Stimulated activated CD4-positive, alpha-beta T cell treated with anti-CD3 and anti-CD28 coated beads, TNF-alpha, amount 100 ng/mL, for 1 hour (primary cell): ENCODE measurements at places on chromosomes 4 and X.

- DNase-seq, result no peak
These were observed 124.1 kb upstream of the DDX3X start for GRCh38 chrX:41209853-41210252.

DNA sequence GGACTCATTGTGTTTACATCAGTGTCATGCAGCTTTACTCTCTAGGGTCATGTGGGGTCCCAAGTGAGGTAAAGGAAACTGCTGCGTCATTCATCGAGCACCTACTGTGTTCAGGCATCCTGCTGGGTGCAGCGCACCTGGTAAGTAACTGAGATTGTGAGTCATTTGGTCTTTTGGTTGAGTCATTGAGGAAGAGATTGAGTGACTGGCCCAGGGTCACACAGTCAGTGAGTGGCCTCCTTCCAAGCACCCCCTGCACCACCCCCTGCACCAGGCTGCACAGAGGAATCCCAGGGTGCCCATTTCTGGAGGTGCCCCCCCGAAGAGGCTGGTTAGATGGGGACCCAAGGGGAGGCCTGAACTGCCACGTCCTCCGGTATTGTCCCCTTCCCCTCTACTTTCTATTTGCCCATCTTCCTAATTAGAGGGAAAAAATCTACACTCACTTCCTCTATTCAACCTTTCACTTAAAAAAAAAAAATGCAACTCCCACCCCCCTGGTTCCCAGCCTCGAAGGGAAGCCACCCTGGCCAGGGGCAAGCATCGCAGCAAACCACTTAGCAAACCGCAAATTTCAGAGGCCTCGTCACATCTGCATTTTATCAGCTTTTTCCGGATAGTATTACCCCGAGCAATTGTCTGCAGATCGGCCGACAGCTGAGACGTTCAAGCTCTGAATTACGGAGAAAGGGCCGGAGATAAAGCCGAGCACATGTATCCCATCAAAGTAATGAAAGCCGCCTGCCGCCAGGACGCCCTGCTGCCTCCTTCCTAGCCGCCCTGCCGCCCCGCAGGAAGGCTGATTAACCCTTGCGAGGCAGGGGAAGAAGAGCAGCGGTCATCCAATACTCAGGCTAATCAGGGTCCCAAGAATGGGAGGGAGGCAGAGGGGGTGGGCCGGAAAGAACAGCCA, 96.3 kb upstream of the MSX1 start:
- no peak for DNase-seq

- no peak for DNase-seq
These were observed 935.4 kb upstream of the TENM3 start for GRCh38 chr4:181307824-181308223.

GRCh38 chrX:117038918-117039440, 576.2 kb upstream of the CT83 start:
- no peak for DNase-seq

GRCh38 chrX:148659481-148659880, 159.1 kb downstream of the AFF2 start:
- no peak for DNase-seq

DNA sequence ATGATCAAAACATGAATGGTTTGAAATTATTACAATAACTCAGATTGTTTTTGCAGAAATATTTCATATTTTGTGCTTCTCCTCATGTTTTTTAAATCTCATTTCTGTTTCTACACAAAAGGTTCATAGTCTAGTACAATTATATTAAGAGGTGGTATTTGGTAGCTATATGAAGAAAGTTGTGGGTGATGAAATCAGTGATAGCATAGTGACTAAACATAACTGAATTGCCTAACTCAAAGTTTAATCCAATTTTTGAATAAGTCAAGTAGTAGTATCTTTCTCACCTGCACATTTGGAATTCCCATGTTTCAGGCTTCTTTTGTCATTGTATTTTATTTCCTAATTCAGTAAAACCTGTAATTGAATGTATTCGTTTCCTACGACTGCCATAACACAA, 648.7 kb downstream of the GRID2 start:
- no peak for DNase-seq

DNA sequence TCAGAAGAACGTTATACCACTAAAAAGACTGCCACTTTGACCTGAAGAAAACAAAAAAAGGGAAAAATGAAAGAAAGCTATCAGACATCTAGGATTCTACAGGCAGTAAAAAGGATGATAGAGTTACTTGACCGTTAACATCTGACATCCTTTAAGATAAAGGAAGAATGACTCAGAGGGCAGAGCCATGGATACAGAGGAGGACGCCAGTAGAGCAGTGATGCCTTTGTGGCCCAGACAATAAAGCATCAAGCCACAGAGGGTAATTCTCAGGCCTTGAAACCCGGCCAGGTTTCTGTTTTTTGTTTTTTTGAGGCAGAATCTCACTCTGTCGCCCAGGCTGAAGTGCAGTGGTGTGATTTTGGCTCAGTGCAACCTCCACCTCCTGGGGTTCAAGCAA, 9.5 kb upstream of the BEX1 start:
- no peak for DNase-seq

DNA sequence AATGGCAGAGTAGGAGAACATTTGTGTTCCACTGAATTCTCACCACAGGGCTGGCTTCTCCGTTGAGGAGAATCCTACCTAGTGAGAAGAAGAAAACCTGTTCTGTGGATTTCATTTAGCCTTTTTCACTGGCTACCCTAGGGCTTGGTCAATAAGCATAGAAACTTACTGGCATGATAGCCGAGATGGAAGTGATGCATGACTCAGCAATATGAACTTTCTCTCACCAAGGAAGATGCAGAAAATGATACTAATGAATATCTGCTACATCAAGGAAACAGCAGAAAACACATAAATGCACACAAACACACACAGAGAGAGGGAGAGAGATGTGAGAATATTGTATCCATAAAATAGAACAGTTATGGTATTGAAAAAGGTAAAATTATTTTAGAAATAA, 216.3 kb downstream of the HHIP start:
- no peak for DNase-seq

GRCh38 chrX:135431886-135432285, 10.1 kb downstream of the SMIM10L2A start:
- no peak for DNase-seq

DNA sequence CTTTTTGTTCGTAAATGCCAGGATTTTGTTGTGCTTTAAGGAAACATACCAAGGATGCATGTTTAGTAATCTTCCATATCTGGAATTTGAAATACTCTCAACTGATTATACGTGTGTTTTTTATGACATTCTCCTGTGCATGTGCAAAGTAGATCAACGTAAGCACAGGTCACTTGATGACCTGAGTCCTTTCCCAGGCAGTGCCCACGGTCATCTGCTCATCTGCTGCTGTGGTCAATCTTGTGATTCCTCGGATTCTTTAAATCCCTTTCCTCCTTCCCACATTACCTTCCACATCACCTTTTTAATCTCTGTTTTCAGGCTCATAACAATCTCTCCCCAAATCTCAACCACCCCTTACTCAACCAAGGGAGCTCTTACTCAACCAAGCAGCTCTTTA, 104.1 kb downstream of the RASL11B start:
- no peak for DNase-seq

DNA sequence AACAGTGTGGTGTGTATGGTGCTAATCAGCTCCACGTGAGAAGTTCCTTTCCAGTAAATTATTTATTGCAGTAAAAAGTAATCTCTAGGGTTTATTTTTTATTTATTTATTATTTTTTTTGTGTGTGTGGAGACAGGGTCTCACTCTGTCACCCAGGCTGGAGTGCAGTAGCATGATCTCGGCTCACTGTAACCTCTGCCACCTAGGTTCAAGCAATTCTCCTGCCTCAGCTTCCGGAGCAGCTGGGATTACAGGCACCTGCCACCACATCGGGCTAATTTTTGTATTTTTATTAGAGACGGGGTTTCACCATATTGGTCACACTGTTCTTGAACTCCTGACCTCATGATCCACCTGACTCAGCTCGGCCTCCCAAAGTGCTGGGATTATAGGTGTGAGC, 606.9 kb downstream of the PCDH7 start:
- no peak for DNase-seq

DNA sequence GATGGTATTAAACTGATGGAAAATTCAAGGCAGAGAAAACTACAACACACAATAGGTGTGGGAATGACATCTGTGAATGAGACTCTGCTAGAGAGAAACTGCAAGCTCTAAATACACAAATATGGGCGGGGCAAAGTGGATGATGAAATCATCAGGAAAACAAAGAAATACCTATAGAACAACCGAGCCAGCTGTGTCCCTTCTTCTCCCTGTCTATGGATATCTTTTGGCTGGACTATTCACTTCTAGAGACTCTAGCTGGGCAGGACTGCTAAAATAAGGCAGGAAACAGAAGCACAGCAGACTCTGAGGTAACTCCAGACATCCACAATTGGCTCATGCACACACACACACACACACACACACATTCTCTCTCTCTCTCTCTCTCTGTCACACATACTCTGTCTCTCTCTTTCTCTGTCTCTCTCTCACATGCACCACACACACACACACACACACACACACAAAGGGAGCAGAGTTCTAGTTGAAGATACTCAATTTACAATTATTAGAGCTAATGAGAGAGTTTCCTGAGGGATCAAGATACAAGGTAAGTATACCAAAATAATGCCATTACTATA, 27.2 kb upstream of the EDNRA start:
- no peak for DNase-seq

DNA sequence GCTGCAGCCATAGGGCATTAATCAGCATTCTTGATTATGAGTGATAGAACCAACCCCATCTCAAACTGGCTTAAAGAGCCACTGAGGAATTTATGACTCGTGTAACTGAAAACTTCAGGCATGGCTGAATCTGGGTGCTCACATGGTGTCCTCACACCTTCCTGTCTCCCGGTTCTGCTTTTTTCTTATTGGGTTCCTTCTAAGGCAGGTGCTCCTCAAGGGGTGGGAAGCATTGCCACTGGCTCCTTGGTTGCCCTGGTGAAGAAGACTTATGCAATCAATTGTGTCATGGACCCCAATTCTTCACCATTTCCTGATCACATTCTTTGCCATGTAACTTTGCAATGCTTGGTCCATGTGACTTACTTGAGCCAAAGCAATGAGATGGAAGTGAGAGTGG, 4.3 kb upstream of the ZCCHC4 start:
- no peak for DNase-seq

GRCh38 chrX:46236411-46236810, 308.8 kb downstream of the ZNF674 start:
- DNase-seq, result no peak

DNA sequence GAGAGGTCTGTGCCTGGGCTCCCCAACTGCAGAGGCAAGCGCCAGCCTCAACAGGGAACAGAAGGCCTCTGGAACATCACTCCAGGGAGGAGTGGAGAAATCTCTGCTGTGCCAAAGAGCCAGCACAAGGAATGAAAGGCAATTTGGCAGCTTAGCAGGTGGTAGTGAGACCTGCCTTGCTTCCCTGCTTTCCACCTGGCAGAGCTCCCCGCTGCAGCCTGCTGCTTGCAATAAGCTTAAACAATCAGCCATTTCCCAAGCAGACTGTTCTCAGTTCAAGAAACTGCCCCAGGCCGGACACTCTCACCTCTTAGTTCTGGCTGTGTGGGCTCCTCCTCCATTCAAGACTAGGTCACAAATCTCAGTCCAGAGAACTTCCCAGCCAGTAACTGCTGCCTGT, 370.6 kb downstream of the MAGEB5 start:
- DNase-seq, result no peak

DNA sequence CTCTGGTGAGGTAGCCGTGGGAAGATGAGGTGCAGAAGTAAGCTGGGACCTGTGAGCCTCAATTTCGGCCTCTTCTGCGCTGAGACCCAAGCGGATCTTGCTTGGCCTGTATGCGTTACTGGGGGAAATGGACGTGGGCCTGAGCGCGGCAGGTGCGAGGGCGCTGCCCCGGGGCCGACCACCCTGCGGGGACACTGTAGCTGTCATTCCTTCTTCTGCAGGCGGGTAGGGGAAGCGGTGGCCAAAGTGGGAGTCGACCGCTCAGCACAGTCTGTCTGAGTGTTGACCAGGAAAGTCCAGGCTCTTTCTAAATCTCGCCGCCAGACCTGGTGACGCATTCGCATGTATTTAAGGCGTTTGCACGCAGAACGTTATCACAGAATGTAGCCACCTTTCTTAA, 3.3 kb upstream of the LRAT start:
- no peak for DNase-seq

DNA sequence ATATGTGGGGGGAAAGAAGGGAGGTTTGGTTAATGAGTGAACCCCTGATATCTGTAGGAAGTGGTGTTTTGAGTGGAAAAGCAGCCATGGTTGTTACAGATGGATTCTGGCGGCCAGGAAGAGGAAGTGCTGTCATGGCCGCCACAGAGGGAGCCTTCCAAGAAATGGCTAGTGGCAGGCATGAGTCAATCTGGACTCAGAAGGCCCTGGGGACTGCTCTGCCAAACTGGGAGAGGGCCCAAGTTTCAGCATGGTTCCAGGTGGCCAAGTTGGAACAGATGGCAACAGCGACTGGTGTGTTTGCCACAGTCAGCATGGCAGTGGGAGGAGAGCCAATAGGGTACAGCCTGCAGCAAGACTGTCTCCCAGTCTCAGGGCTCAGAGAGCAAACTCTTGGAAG, 32.5 kb downstream of the ETDB start:
- no peak for DNase-seq

GRCh38 chrX:110317061-110317819, 645 bp downstream of the AMMECR1 start:
- DNase-seq, result no peak

- DNase-seq, result no peak
These were observed 448.3 kb upstream of the ZFP42 start for GRCh38 chr4:187547316-187547715.

DNA sequence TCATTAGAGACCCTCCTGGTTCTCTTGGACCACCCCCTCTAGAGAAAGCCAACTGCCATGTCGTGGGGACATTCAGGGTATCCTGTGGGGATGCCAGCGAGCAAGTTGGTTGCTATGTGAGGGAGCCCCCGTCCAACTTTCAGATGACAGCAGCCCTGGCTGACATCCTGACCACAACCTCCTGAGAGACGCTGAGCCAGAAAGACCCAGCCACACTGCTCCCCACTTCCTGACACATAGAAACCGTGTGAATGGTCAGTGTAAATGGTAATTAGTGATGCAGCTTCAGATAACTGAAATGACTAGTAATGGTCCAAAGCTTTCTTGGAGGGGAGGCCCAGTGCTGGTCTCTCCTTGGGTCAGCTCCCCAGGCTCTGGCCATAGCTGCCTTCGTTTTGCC, 10.8 kb downstream of the CLCN4 start:
- DNase-seq, result no peak

DNA sequence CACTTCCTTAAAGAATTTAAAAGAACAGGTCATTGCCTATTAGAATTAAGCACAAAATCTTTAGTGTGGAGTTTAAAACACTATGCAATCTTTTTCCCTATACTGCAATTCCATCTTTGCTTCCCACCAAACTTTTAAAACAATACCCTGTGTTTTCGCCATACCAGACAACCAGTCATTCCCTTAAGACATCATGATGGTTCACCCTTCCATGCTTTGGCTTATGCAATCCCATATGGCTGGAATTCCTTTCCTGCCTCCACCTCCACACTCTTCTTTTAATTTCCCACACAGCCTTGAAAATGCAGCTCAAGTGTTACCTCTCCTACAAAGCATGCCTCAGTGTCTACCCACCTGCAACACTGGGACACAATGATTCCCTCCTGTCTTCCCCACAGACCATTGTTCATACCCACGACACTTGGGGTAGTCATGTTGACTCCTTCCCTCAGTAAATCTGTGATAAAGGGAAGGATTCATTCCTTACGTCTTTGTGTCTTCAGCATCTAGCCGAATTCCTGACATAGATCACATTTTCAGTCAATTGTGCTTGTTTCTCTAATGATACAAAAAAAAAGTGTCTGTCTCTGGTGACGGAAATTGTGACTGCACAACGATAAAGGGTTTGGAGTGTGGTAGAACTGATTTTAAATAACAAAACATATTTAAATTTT, 166.3 kb downstream of the FNIP2 start:
- no peak for DNase-seq
